ENCODE measurements at places on chromosomes 1 and 21.

DNA sequence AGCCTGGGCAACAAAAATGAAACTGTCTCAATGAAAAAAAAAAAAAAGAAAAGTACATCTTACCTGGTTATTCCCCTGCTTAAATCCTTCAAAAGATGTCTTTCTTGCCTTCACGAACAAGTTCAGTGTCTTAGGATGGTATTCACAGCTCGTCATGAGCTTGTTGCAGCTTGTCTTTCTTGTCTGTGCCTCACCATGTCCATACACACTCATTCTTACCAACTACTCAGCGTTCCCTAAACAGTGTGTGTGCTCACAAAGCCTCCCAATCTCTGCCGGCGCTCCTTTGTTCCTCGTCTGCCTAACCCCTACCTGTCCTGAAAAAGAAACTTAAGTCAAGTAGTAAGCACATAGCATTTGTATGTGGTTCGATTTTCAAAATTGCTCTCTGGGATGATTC is 31.1 kb downstream of the UBE4B start:
- DNase-seq: no peak

GRCh38 chr1:43548285-43549271 is 17.9 kb downstream of the PTPRF start:
- no peak for DNase-seq

GRCh38 chr21:45064618-45065399 is 9.6 kb upstream of the ADARB1 start:
- no peak for DNase-seq

DNA sequence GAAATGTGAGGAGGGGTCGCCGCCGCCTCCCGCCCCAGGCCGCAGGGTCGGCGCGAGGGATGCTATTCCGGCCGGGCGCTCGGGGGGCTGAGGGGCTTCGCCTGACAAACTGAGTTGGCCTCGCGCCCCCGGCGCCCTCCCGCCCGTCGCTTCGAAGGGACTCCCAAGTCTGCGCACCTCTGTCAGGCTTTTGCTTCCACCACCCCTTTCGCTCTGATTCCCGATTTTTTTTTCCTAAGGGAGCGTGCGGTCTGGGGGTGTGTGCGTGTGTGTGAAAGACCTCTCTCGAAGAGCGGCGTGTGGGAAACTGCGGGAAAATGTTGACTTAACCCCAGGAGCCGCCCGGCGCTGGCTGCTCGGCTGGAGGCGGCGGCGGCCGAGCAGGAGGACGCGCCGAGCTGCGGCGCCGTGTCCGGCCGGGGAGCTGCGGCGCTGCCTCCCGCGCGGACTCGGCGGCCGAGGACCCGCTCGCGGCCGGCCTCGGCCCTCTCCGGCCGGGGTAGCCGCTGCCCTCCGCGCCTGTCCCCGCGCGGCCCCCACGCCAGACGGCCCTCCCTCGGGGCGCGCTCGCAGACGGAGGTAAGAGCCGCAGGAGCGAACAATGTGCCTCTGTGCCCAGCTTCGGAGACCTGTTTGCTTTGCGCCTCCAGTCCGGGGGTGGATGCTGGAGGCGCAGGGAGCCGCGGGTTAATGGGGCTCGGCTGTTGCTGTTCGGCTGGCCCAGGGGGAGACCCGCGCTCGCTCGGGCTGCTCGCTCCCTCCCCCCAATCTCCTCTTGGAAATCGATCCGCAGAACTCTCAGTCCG is 1.1 kb downstream of the ADGRL2 start:
- DNase-seq: peak; percentile 58

GRCh38 chr21:23960769-23961168 is 1646.5 kb downstream of the MRPL39 start:
- peak; percentile 8 for DNase-seq

DNA sequence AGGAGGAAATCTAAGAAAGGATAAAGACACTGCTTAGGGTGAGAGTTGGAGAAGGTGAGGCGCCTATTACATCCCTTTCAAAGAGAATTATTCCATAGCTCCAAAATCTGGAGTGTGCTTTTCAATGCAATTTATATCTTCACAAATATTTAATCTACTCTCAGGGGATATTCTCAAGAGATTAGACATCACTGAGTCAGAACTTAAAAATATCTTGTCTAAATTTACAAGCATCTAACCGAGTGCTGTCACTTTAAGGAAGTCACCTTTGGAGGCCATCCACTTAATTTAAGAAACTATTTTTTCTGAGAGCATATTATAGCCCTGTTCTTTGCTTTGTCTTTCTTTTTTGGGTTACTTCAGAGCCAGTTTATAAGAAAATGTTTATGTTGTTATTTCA is 134.6 kb downstream of the TNFSF18 start:
- DNase-seq: peak; percentile 52

GRCh38 chr1:24641646-24642151 is 1.4 kb upstream of the SRRM1 start:
- DNase-seq: peak; percentile 28

- DNase-seq: peak; percentile 70
Measured at GRCh38 chr1:41540886-41541591, 56.6 kb upstream of the EDN2 start.

DNA sequence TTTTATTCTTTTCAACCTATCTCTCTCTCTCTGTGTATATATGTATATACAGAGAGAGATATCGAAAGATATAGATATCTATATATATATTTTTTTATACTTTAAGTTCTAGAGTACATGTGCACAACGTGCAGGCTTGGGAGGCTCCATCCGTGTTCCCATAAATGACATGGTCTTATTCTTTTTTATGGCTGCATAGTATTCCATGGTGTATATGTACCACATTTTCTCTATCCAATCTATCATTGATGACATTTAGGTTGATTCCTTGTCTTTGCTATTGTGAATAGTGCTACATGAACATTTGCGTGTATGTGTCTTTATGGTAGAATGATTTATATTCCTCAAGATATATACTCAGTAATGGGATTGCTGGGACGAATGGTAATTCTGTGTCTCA is 55.2 kb upstream of the GPR88 start:
- DNase-seq: no peak

All from ELR (cell line).